ENCODE measurements at places on chromosomes 6 and 20.

- no peak for DNase-seq
These were observed 9.6 kb upstream of the SF3B5 start for GRCh38 chr6:144104898-144105487.

GRCh38 chr6:9647071-9647445, 767.8 kb downstream of the TFAP2A start:
- DNase-seq = no peak

DNA sequence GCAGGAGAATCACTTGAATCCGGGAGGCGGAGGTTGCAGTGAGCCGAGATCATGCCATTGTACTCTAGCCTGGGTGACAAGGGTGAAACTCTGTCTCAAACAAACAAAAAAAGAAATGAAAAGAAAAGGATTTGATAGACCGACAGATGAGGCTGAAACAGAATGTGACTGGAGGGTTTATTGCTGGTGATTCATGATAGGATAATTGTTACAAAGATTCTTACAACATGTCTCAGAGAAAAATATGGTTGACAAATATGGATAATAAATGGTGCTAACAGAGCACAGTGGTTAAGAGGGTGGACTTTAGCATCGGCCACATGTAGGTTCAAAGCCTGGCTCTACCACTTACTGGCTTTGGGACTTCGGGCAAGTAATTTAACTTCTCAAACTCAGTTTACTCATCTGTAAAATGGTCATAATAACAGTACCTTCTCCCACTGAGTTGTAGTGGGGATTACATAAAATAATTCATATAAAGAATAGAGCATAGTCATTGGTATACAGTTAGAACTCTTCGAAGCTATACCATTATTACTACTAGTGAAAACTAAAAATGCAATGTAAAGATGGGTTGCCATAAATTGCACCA, 131.9 kb downstream of the MAP3K7 start:
- no peak for DNase-seq

- no peak for DNase-seq
These were observed 54.0 kb downstream of the PIGU start for GRCh38 chr20:34622821-34623451.

GRCh38 chr6:30570740-30571074, 535 bp upstream of the ABCF1 start:
- no peak for DNase-seq

DNA sequence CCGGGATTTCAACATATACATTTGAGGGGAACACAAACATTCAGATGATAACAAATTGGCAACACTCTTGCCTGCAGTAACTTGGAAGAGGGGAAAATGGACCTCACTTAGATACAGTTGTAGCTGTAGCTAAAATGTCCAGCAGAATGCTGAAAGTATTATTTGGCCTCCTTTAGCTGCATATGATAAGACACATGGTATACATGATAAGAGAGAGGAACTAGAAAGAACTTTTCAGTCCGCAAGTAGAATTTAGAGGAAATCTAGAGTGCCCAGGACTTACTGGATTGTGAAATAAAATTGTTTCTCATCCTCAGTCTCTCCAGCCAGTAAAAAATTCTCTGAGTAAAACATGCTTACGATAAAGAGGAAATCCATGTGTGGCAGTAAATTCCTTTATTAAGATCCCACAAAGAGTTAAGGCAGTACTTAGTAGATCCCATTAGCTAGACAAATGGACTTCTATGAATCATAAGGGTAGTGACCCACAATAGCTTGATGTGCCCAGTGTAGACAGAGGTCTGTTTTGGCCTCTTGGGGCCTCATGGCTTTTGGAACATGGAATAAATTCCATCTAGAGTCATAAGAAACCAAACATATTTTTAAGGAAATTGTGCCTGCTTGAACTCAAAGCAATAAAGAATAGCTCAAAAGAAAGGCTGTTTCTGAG, 87.9 kb upstream of the RBM24 start:
- no peak for DNase-seq

DNA sequence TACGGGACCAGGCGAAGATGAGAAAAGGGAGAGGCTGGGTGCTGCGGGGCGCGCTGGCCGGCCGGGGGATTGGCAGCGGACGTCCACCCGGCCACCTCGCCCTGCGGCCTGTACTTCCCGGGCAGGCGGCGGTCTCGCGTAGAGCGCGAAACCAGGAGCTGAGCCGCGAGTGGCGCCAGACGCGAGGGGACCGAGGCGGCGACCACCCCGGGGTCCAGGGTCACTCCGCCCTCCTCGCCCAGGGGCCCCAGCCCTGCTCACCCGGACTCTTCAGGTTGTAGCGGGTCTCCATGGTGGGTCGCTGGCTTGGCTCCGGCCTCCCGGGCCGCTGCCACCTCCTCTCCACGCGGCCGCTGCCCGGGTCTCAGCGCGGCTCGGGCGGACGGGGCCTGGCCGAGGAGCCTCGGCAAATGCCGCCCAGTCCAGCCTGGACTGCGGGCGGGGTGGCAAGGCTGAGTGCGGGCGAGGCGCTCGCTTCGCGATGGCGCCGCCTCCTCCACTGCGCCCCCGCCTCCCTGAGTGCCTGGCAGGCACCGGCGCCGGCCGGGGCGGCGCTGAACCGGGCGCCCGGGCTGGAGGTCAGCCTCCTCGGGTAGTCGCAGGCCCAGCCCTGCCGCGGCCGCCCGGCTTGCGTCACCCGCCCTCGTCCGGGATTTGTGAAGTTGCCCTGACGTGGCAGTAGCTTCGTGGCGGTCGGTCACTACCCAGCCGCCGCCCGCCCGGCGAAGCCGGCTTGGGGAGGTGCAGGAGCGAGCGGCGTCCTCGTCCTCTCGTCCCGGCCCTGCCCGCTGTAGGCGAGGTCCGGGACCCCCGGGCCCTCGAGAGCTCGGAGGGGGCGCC, at the start of gene UBE2J1:
UBE2J1 (minus strand) TSS at position 445 of the 840 bp plus-strand sequence; CDS start at position 292, 153 bp downstream.
- no peak for DNase-seq

- DNase-seq = no peak
These were observed 532.3 kb downstream of the MAFB start for GRCh38 chr20:40156600-40157317.

DNA sequence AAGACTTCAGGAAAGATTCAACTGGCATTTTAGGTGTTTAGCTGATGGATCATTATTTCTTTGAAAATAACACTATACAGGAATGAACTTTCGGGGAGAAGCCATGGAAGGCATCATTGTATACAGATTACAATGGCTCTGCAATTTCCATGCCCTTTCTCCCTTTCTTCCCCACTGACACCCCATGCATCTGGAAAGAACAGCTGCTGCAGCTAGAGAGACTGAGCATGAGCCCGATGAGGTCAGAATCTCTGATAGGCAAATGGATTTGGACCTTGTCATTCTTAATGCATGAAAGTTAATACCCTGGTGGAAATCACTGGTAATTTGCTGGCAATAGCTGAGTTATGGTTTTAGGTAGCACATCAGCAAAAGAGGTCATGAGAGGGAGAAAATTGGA, 54.8 kb downstream of the BTBD3 start:
- DNase-seq = no peak

GRCh38 chr6:1031720-1032119, 280.2 kb upstream of the FOXQ1 start:
- DNase-seq = no peak

GRCh38 chr20:4135385-4136077, 120.2 kb upstream of the RNF24 start:
- DNase-seq = peak; percentile 17

- no peak for DNase-seq
These were observed 63.1 kb upstream of the IFNGR1 start for GRCh38 chr6:137282254-137282653.

DNA sequence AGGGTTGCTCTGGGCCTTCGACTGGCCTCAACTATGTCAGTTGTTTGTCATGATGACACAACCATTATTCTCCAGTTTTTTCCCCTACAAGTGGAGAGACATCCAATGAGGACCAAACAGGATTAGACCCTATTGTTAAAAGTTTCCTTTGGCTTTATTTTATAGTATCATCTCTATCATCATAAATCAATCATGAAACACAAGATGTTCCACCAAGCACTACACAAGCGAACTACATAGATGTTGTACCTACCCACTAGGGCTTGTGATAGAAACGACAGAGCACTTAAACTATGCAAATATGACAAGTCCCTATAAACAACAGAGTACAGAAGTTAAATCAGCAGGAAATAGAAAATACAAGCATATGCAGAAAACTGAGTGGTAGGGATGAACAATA, 422.5 kb upstream of the MARCKS start:
- DNase-seq = no peak
